Stimulated activated CD8-positive, alpha-beta memory T cell treated with anti-CD3 and anti-CD28 coated beads, Interleukin-7, amount 100 ng/mL, for 24 hours (primary cell): ENCODE measurements at places on chromosomes 7 and 10.

- no peak for DNase-seq
These were observed 7.9 kb upstream of the MYL7 start for GRCh38 chr7:44148961-44149536.

- DNase-seq: no peak
These were observed 337.4 kb downstream of the CRPPA start for GRCh38 chr7:16083931-16084330.

DNA sequence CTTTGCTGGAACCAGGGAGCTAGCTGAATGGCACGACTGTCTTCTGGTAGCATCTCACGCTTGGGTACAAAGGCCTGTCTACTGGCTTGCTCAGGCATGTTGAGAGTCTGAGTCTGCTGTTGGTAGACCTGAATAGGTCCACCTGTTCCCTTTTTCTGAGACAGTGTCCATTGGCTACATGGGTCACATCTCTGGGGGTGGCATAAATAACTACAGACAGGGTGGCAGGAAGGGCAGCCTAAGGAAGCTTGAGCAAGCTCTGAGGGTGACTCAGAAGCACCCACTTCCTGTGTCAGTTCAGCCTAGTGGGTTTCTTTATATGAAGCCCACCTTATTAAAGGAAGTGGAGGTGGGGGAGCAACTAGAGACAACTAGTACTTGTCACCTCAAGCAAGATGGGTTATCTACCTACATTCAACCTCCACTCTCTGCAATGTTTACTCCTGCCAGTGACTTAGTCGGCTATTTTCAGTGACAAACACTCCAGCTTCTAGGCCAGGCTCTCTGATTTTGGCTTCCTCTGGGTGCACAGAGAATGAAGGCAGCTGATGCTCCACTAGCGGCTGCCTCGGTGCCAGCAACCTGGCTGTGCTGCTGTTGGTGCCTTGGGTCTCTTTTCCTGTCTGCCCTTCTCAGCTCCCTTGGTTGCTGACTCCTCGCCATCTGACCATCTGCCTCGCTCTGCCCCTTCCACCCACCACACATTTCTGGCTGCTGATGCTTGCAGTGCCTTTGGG is 5.7 kb upstream of the ZYX start:
- DNase-seq: no peak

- no peak for DNase-seq
These were observed 42.2 kb upstream of the EGR2 start for GRCh38 chr10:62858364-62858763.

GRCh38 chr7:98562381-98562823 is 54.7 kb upstream of the NPTX2 start:
- no peak for DNase-seq

DNA sequence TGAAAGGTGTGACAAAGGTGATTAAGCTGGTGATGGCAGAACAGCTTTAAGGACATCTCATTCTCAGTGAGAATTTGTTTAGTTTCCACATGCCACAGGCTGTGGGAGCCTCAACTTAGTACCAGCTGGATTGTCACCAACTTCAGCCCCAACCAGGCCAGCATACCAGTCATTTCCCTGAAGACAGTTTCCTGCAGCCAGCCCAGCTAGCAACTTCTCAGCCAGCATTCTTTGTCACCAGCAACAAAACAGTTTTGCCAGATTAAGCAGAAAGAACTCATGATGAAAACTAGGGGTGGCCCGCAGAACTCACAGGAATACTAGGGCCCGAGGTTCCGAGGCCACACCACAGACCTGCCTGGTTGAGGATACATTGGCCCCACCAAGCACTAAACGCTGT is 68.8 kb upstream of the UNC5B start:
- DNase-seq: no peak

DNA sequence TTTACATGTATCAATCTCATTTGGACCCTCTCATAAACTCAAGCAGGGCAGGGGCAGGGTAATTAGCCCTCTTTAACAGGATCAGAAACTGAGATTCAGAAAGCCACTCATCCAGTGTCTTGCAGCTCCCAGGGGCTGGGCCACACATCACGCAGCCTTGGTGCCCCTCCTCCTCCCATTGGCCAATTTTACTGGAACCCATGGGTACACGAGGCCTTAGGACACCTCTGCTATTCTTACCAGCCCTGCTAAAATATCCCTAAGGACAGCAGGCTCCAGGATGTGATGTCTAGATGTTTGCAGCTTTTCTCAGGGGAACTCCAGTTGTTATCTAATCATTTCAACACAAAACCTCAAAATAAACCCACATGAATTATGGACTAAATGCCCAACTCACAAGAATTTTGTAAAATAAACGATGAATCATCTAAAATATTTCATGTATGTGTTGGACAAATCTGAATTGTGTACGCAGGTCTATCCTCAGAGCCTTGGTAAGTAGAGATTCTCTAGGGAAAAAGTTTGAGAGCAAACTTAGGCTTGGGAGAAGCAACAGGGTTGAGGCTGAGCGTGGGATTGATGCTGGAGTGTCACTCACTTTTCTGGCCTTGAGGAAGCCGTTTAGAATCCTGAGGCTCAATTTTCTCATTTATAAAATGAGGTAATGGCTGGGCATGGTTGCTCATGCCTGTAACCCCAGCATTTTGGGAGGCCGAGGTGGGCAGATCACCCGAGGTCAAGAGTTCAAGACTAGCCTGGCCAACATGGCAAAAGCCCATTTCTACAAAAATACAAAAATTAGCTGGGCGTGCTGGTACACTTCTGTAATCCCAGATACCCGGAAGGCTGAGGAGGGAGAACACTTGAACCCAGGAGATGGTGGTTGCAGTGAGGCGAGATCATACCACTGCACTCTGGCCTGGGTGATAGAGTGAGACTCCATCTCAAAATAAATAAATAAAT is 69.7 kb upstream of the TNS3 start:
- DNase-seq: no peak

- no peak for DNase-seq
These were observed 554.8 kb downstream of the SORCS1 start for GRCh38 chr10:106609470-106610266.

GRCh38 chr7:77954773-77955555 is 156.4 kb downstream of the PHTF2 start:
- no peak for DNase-seq

- no peak for DNase-seq
These were observed 26.8 kb downstream of the PLAC9 start for GRCh38 chr10:80159166-80159873.

- DNase-seq: no peak
These were observed 78.0 kb upstream of the C1QL3 start for GRCh38 chr10:16599662-16600061.
